Hematopoietic multipotent progenitor cell treated with erythropoietin and hydrocortisone succinate and interleukin-3 and kit ligand, for 17 days (in vitro differentiated cells): ENCODE measurements at places on chromosomes 1 and 21.
A peak's percentile ranks its signal among the peaks of the same experiment; 100 is the strongest.

- DNase-seq: no peak
Observed at GRCh38 chr1:33433509-33434362, 2.8 kb upstream of the PHC2 start.

DNA sequence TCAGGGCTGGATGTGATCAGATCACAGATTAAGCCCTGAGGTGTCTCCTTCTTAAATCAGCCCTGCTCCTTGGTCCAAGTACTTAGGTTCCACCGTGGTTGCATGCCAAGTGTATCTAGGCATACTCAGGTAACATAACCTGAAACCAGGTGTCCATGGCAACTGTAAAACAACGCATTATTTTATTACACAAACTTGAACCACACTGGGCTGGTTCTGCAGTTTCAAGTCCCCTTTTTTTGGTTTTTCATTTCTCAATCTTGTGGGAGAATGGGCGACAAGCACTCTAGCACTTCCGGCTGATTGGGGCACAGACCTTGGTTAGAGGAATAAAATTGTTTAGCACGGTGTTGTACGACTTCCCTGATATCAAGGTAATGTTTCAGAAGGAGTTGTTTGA, 65.2 kb downstream of the GBP6 start:
- DNase-seq: no peak

- peak; percentile 24 for DNase-seq
Observed at GRCh38 chr1:153698020-153698922, 19.8 kb downstream of the NPR1 start.

DNA sequence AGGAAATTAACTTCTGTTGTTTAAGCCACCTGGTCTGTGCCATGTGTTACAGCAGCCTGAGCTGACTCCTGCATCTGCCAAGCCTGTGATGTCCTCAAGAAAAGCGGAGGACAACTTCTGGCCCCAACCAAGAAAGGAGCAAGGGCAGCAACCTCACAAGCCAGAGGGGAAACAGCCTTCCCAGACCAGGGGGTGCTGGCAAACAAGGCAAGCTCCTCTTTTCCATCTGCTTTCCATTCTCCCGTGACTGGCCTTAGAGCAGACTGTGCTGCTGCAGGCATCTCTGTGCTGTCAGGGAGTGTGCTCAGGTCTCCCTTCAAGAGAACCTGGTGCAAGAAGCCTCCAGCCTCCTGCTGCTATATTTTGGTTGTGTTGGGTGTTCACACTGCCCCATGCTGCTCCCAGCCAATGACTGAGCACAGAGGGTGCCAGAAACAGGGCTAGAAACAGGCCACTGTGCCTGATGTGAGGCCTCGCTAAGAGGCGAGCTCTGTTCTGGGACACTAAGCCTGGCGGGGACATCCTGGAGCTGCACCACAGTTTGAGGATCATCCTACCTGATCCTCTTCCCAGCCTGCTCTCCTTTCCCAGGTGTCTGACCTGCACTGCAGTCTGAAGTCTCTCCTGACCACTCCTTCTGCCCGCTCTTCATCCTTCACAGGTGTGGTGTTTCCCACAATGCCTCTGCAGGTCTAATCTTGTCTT, 27.5 kb upstream of the SLAMF9 start:
- DNase-seq: no peak

DNA sequence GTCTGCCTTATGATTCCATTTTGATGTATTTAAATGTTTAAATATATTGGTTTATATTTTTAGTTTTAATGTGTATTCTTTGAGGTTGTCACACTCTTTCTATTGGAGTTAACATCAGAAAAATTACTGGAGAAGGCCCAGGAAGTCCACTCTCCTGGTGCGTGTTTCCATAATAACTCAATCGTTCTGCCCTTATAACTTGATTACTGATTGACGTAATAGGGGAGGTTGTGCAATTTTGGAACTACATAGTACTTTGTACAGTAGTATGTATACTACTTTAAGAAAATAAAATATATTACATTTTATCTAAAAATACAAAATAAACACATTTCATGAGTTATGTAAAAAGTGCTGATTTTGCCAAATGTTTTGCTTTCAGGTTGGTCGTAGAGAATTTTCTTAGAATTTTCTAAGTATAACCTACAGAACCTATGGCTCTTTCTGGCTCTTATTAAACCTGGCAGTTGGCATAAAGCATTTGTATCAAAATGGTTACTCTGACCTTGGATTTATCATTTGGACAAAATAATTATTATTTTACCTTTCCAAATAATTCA, 5.7 kb downstream of the PLA2G4A start:
- no peak for DNase-seq

DNA sequence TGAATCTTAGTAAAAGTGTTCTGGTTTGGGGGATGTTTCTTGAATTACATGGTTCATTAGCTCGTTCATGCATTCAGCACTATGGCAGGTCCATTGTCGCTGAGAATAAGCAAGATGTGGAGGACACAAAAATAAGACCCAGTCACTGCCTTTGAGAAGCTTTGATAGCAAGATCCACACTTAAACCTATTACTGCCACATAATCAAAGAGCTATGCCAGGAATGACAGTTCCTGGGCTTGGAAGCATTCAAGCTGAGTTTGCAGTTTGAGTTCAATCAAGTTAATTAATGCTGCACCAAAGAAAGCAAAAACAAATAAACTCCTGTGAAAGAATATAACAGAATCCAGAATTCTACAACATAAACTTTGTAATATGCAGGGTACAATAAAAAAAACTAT, 131.8 kb downstream of the MIS18A start:
- no peak for DNase-seq

GRCh38 chr1:167110586-167110985, 16.7 kb downstream of the STYXL2 start:
- DNase-seq: no peak

GRCh38 chr1:175878775-175879174, 135.4 kb upstream of the TNR start:
- DNase-seq: no peak

- DNase-seq: no peak
Observed at GRCh38 chr1:179053486-179053885, 27.8 kb downstream of the FAM20B start.

GRCh38 chr1:213984387-213985208, 3.2 kb upstream of the PROX1 start:
- DNase-seq: no peak

- DNase-seq: no peak
Observed at GRCh38 chr1:53025034-53025768, 36.8 kb upstream of the PODN start.

GRCh38 chr21:46060596-46061061, 37.3 kb upstream of the COL6A2 start:
- DNase-seq: no peak

GRCh38 chr1:201408176-201408833, 9.2 kb upstream of the LAD1 start:
- peak; percentile 71 for DNase-seq

DNA sequence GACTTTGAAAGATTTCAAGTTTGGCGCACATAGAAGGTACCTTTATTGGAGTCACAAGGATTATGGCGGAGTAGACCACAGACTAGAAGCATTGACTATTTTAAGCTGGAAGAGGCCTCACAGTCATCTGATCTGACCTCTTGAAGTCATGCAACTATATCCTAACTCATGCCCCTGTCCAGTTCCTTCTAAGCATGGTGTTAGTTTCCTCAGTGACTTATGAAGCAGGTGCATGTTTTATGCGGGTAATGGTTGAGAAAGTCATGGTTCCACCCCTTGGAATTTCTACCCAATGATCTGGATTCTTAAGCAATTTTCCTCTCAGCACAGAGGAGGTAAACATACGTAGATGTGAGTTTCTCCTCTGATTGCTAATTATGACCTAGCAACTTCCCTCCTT, 11.7 kb downstream of the OLFML3 start:
- DNase-seq: no peak

- no peak for DNase-seq
Observed at GRCh38 chr1:66355756-66356155, 178.2 kb upstream of the SGIP1 start.

DNA sequence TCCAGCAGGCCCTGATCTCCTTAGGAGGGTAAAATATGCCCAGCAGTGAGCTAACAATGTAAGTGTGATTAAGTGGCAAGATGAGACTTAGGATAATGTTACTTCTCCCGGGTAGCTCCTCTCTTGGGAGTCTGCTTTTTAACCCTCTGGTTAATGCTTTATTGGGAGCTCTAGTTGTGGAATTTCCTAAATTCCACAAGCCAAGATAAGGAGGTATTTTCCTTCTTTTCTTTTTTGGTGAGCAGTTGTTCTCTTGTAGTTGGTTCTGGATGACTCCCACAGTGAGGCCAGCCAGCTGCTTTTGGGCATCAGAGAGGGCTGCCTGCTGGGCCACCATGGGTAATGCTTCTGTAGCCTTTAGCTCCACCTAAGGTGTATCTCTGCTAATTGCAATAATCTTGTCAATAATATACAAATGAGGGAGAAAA, 19.3 kb downstream of the C1orf52 start:
- DNase-seq: no peak

DNA sequence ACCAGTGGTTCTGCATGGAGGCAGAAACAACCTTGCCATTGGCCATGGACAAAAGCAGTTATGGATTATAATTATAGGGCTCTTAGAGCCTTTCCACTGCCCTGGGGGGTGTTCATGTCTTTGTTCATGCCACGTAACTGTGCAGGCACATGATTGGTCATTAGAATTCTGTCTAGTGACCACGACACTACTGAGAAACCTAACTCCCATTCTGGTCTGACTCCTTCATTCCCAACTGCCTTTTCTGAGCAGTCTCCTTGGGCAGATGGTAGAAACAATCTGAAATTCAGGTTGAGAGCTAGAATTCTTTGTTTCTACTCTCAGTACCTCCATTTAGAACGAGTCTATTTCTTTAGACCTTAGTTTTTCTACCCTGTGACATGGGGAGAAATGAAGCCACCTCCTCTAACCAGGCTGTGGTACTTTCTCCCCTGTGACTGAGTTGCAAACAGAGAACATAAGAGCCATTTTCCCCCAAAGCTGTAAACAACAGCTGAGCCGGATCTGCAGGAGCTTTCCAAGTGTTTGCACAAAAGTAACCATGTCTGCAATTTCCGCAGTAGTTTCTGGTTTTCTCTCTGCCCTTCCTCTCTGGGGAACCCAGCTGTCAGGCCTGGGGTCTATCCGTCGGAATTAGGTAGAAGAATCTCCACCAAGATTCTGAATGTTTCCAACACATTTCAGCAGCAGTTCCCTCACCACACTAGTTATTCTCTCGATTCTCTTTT, 37.7 kb upstream of the IPO9 start:
- DNase-seq: no peak

DNA sequence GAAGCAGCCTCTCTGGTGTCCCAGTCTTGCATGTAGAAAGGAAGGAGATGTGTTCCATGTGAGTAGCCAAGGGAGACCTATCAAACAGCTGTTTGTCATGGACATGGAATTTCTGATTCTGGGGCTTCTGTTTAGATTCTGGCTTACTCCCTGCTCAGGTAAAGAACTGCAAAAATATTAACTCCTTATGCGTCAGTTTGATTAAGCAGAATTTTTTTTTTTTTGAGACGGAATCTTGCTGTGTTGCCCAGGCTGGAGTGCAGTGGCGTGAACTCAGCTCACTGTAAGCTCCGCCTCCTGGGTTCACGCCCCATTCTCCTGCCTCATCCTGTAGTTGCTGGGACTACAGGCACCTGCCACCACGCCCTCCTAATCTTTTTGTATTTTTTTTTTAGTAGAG, 6.8 kb downstream of the ARV1 start:
- DNase-seq: peak; percentile 53

GRCh38 chr1:222074317-222074716, 332.4 kb upstream of the DUSP10 start:
- no peak for DNase-seq

GRCh38 chr1:196214866-196215265, 393.4 kb downstream of the KCNT2 start:
- no peak for DNase-seq
